ENCODE measurements at places on chromosomes 11 and 22.

DNA sequence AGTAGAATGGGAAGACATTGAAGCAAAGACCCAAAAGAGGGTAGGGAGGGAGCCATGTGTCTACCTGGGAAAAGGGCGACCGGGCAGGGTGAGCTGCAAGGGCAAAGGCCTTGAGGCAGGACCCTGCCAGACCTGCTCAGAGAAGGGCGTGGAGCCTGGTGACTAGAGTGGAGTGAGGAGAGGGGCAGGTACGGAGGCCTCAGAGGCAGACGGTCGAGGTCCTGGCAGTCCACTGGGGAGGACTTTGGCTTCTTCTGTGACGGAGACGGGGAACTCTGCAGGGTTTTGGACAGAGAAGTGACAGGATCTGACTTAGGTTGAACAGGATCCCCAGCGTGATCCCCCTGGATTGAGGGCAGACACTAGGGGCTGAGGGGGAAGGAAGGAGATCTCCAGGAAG lies 12.9 kb downstream of the RIBC2 start:
- no peak for DNase-seq

- no peak for DNase-seq
Observed at GRCh38 chr11:118001494-118001971, 15.3 kb downstream of the IL10RA start.

- DNase-seq, result no peak
Observed at GRCh38 chr22:33867118-33867866, 53.0 kb downstream of the LARGE1 start.

DNA sequence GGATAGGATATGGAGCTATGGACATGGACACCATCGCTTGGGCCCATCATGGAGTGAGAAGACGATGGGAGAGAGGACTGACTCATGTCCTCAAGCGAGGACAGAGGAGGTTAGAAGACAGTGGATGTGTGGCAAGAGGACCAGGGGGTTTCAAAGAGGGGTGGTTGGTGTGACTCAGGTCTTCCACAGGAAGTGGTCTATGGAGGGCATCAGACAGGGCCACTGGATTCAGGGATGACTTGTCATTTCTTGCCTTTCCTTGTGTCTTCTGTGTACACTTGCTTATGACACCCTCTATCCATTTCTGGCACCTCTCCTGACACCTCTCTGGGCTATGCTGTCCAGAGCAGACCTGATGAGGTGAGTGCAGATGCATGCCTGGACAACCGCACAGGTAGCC lies 115.4 kb downstream of the OSBP2 start:
- DNase-seq, result no peak

- DNase-seq, result peak; percentile 88
Observed at GRCh38 chr11:72812967-72813739, 1.1 kb upstream of the ATG16L2 start.

DNA sequence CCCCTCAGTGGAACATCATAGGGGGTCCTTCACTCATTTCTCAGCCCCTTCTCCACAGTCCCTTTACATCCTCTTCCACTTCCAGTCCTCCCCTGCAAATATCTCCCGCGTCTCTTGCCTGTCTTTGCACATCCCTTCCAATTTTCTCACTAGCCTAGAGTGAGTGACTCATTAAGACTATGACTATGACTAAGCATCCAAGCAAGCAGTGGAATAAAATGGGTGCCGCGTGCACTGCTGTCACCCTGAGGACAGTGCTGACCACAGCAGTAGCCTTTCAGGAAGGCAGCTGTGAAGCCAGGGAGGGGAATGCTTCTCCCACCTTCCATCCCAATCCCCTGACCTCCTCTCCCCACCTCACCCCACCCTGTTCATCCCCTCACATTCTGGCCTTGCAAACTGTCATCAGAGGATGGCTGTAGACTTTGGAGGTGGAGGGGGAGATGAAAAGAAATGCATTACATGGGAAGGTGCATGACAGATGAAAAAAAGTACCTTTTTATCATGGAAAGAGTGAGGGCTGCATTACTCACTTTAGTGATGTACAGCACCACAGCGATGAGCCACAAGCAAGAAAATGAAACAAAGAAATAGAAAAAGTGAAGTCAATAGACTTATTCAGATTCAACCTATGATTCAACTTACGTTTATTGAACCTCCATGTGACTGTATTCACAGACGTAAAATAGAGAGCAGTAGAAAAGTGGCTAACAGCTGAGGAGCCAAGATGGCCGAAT lies 948.2 kb downstream of the NTM start:
- no peak for DNase-seq

- no peak for DNase-seq
Observed at GRCh38 chr11:124761301-124762104, 587 bp downstream of the ESAM start.

- DNase-seq, result no peak
Observed at GRCh38 chr11:15967966-15968365, 388.4 kb downstream of the SOX6 start.

DNA sequence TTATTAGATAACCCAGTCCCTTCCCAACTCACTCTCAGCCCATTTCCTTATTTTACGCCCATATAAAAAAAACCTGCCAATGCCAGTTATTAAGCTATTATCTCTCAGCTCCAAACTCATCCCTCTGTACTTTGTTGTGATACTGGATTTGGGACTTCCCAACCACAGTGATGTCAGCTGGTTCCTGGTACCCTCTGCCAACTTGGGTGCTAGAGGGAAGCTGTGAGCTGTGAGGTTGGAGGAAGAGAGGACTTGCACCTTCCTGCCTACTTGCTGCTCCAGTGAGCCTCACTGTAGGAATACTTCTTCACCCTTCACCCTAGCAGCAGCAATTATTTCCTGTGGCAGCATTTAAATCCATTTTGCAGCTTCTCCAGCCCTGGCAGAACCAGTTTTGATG lies 19.2 kb upstream of the CSF2RB start:
- DNase-seq, result no peak

DNA sequence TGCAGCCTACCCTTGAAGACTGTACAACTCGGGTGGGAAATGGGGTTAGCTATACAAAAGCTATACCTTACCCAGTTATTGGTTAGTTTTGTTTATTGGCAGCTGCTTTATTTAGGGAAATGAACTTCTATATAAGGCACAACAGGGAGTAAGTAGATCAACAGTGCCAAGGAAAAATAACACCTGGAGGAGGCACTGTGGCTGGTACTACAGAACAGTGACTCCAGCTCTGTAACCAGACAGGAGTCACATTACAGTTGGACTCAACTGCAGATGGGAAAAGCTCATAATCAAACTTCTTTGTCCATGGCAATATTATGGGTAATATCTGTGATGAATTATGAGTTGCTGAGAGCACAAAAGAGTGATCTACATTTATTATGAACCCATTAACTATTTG lies 14.0 kb downstream of the P4HA3 start:
- DNase-seq, result no peak

- DNase-seq, result no peak
Observed at GRCh38 chr11:120401506-120401905, 65.3 kb downstream of the ARHGEF12 start.

DNA sequence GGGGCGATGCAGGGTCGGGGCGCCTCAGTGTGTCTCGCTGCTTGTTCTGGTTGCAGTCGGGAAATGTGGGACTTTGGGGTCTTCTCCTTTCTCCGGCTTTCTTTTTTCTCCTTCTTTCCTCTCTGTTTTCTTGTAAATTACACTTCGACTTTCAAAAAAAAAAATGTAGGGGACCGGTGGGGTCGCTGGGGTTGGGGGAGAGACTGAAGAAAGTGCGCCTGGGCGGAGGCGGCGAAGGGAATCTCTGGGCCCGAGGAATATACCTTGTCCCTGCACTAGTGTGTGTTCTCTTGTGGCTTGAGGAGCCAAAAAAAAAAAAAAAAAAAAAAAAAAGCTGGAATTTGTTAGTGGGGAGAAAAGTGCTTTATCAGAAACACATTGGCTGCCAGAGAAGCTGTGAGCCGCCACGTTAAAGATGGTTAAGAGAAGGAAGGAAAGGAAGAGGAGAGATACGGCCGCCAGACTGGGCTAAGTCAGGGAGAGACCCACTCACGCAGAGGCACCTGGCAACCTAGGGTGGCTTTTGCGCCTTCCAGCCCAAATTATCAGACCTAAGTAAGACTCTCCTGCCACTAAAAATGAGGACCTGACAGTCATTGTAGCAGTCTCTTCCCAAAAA lies 8.4 kb upstream of the FLI1 start:
- no peak for DNase-seq

DNA sequence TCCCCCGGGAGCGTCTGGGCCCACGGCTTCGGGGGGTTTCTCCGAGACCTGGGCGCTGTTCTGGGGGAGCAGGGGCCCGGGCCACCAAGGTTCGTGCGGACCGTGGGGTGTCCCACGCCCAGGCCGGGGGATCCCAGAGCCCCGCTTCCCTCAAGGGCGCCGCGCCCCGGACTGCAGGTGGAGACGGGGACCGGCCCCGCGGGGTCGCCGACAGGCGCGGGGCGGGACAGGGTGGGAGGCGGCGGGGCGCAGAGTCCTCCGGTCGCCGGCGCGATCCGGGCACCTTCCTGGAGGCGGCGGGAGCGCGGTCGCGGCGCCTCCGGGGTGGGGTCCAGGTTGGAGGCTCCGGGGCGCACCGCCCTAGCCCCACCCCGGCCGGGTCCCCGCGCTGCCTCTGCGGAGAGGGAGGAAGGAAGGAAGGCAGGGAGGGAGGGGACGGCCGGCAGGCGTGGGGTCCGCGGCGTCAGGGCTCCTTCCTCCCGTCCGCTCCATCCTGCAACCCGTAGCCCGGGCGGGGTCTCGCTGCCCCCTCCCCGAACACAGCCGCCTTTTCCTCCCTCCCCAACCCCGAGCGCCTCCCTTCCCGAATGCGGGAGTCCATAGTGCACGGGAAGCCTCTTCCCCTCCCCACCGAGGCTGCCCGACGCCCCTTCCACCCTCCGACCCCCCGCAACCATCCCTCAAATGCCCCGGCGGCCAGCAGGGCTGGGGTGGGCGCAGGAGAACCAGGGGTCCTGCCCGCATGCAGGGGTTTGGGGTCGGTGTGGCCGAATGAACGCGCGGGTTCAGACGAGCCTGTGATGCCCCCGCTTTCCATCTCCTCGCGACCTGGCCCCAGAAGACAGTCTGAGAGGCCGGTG lies 4.3 kb upstream of the ZBED4 start:
- no peak for DNase-seq

GRCh38 chr11:82980292-82980691 lies 78.8 kb downstream of the DDIAS start:
- no peak for DNase-seq

- DNase-seq, result no peak
Observed at GRCh38 chr11:100515087-100515486, 172.0 kb upstream of the ARHGAP42 start.

DNA sequence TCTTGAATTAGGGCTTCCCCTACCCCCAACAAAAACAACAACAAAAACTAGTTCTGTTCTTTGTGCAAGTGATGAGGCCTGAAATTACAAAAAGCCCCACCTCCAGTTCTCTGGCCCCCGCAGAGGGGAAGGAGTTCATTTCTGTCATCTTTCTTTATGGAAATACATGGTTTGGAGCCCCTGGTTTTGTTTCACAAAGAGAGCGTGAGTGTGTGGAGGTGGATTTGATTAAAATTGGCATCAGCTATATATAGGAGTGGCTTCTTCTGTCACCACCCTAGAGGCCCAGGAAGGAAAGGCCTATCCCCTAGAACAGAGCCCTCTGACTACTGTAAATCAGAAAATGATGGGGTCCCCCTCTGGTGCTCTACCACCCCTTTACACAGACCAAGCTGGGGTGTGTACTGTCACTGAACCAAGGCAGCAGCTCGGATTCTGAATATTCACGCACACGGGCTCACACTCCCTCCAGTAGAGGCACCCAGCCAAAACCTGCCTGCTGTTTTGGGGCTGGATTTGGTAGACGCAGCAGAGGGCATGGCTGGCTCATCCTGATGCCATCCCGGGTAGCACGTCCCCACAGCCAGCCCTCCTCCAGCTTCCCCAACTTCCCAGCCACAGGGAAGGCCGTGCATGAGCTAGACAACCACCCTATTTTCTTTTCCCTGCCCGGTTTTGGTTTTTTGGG lies 19.4 kb downstream of the RCOR2 start:
- no peak for DNase-seq

GRCh38 chr22:29208502-29208862 lies 2.8 kb downstream of the EMID1 start:
- DNase-seq, result no peak

Measured in T-helper 2 cell (primary cell).